Left renal pelvis (tissue), 4 donors: ENCODE measurements at places on chromosomes 11 and 22. TPM values are rescaled to one million over a fixed set of nuclear protein-coding genes. Genes with fewer than 3 reads are reported as not detected.
A peak's percentile ranks its signal among the peaks of the same experiment; 100 is the strongest.

DNA sequence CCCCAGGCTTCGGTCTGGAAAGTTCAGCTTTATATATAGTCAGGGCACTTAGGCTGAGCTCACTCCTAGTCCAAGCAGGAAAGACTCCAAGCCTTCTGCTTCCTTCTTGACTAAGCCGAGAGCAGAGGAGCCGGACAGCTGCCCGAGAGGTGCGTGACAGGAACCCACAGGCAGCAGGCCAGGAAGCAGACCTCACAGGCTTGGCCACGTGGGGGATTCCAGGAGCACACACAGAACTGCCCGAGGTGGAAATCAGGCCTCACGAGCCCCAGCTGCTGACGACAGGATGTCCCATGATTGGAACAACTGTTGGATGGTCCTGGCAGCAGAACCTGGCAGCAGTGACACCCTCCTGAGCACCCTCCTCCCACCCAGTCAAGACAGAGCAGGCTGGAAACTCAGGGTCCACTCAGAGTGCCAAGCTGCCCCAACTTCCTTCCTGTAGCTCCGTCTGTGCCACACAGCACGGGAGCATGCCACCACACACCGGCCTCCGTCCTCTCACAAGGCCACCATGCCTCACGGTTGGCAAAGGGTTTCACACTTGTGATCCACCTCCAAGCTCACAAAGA, 5.4 kb downstream of the PLA2G6 start:
- no peak for DNase-seq

DNA sequence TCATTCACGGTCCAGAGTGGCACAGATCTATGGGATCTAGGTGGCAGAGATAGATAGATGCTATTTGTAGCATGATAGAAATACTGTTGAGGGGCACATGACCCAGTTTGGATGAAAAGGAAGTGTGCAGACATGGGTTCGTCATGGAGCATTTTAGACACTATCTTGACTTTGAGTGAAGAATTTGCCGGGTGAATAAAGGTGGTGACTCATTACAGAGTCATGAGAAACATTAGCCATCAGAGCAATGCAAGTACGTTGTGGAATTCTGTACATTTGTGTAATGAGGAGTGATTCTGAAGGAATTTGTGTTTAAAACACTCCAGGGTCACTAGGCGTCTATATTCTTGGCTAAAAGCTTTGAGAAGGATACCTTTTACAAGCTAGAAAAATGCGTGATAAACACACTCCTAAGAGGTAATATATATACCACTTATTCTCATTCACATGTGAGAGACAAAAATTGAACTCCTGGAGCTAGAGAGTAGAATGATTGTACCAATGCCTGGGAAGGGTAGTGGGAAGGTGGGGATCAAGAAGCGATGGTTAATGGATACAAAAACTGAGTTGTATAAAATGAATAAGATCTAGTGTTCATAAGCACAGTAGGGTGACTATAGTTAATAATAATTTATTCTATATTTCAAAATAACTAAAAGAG, 593.7 kb upstream of the LUZP2 start:
- no peak for DNase-seq

DNA sequence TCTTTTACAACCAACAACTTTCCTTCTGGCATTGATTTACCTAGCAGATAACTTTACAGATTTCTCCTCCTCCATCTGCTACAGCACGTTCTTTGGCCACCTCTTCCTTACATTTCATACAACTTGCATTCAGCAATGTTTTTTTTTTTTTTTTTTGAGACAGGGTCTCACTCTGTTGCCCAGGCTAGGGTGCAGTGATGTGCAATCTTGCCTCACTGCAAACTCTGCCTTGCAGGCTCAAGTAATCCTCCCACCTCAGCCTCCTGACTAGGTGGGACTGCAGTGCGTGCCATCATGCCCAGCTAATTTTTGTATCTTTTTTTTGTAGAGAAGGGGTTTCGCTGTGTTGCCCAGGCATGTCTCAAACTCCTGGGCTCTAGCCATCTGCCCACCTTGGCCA, 6.5 kb downstream of the PDE3B start:
- no peak for DNase-seq

DNA sequence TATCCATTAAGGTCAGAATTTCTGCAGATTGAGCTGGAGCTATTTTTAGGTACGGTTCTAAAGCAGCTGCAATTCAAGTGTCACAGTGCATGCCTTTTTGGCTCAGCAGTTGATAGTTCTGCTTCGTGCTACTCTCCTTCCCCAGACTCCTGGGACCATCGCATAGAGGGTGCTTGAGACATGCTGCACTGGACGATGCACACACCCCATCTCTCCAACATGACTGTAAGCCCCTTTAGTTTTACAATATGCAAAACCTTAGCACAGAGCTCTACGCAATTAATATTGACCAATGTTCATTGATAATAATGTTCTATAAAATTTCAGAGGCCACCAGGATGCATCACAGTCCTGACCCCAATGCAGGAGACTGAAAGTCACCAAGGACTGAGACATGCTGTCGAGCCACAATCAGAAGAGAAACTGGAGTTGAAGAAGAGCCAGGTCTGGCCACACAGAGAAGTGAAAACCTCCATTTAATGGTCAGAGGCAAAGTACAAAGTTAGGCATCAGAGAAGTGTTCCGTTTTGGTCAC, 120.9 kb upstream of the ZC3H12C start:
- no peak for DNase-seq

GRCh38 chr22:35811670-35812069, 94.0 kb downstream of the APOL5 start:
- DNase-seq: no peak

GRCh38 chr22:47017245-47017644, 254.8 kb downstream of the TBC1D22A start:
- no peak for DNase-seq

DNA sequence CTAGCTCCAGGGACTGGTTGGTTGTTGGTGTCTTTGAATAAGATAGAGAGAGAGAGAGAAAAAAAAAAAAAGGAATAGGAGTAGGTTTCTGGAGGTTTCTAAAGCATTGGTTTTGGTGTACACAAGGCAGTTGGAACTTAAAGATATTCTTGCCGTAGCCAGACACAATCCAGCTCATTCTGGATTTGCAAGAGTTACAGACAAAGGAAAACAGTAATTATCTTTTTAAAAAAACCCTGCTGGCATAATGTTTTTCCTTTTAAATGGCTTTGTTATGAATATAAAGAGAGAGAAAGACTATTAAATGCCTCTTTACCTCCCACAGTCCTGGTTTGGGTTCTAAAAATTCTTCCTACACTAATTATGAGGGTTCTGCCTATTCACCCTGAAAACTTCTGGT, 120.4 kb upstream of the RAG2 start:
- DNase-seq: no peak

GRCh38 chr11:102389253-102389652, 42.2 kb downstream of the BIRC2 start:
- no peak for DNase-seq

DNA sequence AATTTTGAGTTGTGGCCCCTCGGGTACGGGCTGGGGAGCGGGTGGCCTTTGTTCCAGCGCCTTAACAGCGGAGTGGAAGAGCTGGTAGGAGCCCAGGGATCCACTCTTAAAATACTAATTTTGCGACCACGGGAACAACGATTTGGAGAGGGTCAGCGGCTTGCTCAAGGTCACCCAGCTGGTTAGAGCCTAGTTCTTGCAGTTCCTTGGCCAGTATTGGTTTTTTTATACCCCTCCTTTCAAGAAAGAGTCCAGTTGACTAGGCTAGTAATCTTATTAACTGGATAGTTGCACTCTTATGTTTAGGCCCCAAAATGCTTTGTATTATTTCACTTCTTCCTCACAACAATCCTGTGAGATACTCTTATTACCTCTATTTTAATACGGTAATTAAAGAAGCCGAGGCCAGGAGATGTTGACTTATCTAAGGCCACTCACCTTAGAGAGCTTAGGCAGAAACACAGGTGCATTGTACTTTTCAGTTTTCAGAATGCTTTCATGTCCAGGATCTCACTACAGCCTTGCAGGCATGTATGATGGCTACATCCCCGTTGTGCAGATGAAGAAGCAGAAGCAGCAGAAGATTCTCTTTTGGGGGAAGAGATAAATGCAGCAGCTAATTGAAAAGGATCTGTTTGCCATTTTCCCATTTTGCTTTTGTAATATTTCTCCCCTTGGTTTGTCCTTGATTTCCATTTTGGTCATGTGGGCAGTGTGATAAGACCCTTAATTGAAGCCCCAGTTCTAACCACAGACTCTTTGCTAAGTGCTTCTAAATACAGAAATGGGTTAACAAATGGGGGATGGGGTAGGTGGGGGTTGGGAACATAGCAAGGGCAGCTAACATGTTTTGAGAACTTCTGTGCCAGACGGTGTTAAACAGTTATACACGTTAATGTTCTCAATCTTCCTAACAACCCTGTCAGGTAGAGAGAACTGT, 1.4 kb downstream of the SREBF2 start:
- DNase-seq: no peak

- no peak for DNase-seq
Observed at GRCh38 chr11:36400766-36401455, 104.8 kb downstream of the PRR5L start.

GRCh38 chr11:117972629-117973502, 13.3 kb upstream of the IL10RA start:
- no peak for DNase-seq

DNA sequence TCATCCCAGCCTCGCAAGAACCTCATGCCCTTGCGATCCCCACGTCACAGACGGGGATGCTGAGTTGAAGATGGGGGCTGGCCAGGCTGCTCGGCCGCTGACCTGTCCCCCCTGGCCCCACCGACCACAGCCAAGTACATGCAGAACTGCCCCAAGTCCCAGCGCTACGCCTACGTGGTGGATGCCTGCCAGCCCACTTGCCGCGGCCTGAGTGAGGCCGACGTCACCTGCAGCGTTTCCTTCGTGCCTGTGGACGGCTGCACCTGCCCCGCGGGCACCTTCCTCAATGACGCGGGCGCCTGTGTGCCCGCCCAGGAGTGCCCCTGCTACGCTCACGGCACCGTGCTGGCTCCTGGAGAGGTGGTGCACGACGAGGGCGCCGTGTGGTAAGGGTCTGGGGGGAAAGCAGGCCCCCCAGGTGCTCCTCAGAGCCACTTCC, 10.0 kb downstream of the MUC5B start:
- no peak for DNase-seq

- no peak for DNase-seq
Observed at GRCh38 chr11:7261578-7261977, 9.9 kb downstream of the SYT9 start.

DNA sequence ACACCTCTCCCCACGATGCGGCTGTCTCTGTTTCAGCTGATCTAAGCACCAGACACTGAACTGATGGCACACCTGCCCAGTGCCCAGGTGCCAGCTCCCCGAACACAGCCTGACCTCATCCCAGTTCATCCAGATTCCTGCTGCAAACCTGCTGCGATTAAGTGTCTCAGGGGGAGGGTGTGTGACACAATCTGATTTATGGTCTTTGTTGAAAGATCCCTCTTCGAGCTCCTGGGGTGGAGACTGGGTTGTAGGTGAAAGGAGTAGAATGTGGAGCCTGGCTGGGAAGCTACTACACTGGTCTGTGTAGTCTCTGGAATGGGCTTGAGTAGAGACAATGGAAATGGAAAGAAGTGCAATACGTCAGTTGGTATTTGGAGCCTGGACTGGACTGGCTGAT, 390.3 kb downstream of the SHANK2 start:
- no peak for DNase-seq

DNA sequence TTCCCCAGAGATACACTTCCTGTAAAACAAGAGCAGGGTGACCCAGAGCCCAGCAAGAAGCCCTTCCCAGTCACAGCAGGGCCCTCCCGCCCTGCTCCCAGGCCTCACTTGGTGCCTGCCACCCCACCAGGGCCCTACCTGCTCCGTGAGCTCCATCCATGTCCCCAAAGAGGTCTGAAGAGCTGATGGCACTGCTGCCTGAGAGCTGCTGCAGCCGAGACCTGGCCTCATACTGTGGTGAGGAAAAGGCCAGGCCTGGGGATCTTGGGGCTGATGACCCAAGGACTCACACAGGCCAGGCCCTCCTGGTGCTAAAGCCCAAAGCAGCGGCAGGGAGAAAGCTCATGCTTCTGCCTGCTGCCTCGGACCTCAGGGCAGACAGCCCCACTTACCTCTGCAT, 10.3 kb downstream of the ARFGAP2 start:
- DNase-seq: no peak

GRCh38 chr22:28711820-28712777, 29.5 kb downstream of the CHEK2 start:
- no peak for DNase-seq

DNA sequence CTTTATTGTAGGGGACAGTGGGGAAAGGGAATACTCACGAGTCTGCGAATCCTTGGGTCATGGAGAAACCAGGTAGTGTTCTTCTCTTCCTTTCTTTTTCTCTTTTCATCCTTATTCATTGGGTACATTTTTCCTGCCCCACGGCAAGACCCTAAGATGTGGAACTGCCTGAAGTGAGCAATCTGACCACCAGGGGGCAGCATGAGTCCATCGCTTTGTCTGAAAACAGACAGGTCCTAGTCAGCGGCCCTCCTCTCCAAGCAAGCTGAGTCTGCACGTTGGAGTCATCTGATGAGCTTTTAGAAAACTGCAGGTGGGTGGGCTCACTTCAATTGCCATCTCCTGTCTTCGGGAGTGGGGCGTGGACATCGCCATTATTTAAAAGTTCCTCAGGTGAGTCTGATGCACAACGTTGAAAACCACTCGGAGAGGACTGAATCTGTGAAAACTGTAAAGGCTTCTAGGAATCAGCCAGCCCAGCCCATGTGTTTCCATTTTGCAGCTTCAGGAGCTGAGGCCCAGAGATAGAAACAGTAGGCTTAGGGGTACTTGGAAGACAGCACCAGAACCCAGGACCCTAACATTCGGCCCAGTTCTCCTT, 34.0 kb upstream of the FBXO3 start:
- peak; percentile 77 for DNase-seq

GRCh38 chr22:24161909-24162308, 19.4 kb upstream of the SUSD2 start:
- DNase-seq: no peak

DNA sequence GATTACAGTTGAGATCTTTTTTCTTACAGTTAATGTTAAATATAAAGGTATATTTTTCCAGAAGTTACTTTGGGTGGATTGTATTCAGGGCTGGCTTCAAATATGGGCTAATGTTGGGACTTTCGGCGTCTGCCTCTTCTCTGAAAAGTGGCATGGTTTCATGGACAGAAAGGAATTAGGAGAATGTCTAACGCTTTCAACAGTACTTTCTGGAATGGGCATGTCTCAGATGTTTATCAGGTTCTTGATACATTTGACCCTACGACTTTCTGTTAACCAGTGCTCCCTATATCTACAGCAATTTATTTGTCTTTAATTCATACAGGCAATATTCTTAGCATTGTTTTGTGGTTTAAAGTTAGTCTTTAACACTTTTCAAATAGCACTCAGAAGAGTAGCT, 33.7 kb downstream of the ZC3H12C start:
- no peak for DNase-seq

DNA sequence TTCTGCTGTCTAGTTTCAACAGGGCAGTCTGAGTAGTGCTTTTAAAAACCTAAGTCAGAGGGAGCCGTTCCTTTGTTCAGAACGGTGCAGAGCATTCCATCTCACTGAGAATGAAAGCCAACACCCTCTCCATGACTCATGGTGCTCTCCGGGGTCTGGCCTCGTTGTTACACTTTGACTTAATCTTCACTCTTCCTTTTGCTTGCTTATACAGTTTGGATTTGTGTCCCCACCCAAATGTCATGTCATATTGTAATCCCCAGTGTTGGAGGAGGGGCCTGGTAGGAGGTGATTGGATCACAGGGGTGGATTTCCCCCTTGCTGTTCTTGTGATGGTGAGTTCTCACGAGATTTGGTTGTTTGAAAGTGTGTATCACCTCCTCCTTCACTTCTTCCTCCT, 292.2 kb downstream of the ST3GAL4 start:
- no peak for DNase-seq

- DNase-seq: no peak
Observed at GRCh38 chr22:29216011-29216872, 10.5 kb downstream of the EMID1 start.

Gene SOX10
- 1.7 TPM for polyA plus RNA-seq

Gene SERHL2
- 6.2 TPM for polyA plus RNA-seq
